ENCODE measurements at places on chromosomes 6 and 20.
A peak's percentile ranks its signal among the peaks of the same experiment; 100 is the strongest.

DNA sequence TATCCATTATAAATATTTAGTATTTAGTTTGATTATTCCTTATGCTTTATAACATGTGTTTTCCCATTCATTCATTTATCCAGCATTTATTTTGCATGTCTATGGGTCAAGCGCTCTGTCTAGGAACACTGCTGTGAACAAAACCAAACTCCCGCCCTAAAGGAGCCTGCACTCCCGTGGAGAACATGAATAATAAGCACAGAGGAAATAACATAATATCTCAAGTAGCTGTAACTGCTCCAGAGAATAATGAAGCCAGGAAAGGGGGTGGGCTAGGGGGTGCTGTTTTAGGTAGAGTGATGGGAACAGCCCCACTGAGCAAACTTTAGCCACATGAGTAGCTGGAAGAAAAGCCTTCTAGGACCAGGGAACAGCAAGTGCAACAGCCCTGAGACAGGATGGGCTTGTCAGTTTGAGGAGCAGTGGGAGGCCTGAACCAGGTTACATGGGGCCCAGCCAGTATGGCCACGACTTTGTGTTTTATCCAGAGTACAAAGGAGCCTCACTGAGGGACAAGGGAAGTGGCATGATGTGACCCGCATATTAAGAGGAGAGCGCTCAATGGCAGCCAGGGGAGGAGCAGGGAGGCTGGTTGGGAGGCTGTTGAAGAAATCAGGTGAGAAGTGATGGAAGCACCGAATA is 24.4 kb upstream of the PRND start:
- no peak for DNase-seq

DNA sequence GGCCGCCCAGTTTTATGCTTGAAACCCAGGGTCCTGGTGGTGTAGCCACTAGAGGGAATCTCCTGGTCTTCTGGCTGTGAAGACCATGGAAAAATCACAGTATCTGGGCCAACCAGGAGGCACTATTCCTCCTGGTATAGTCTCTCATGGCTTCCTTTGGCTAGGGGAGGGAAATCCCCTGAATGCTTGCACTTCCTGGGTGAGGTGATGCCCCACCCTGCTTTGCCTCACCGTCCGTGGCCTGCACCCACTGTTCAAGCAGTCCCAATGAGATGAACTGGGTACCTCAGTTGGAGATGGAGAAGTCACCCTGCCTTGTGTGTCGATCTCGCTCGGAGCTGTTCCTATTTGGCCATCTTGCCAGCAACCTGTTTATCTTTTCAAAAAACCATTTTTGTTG is 10.1 kb upstream of the ZNF337 start:
- no peak for DNase-seq

DNA sequence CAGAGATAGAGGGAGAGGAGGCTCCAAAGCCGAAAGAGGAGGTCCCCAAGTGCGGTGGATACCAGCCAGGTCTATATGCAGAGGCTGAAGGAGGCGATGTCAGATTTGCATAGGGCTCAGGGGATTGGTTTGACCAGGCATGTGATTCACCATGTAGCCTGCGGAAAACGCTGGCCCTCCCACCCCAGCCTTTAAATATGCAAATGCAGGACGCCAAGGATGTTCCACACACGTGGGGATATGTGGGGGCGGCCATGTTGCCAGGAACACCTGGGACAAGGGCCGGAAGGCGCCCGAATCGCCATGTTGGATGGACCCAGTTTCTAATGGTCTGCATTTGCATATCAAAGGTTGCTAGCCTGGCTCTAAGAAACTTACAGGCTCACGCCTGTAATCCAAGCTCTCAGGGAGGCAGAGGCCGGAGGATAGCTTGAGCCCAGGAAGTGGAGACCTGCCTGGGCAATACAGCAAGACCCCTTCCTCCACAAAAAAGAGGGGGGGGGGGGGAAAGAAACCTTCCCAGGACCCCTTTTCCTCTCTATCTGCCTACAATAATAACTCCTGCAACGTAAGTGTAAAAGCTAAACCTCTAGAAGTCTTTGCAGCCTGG is 110.5 kb downstream of the TULP4 start:
- no peak for DNase-seq

- no peak for DNase-seq
These were observed 231.4 kb downstream of the CDH4 start for GRCh38 chr20:61483336-61484067.

GRCh38 chr6:46491628-46492547 is 639 bp upstream of the RCAN2 start:
- DNase-seq: no peak

DNA sequence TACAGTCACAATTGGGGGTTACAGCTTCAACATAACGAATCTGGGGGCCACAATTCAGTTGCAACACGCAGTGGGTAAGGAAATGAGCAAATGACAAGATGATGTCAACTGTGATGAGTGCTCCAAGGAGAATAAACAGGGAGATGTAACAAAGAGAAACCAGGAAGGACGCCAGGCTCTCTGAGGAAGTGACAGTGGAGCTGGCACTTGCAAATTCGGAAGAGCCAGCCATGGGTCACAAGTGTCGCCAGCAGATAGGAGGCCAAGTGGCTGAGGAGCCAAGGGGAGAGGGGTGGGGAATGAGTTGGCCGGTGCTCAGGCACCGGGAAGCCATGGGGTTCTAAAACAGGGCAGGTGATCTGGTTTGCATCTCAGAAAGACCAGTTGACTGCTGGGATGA is 136.4 kb downstream of the EYA2 start:
- no peak for DNase-seq

- no peak for DNase-seq
These were observed 71.2 kb downstream of the ABHD12 start for GRCh38 chr20:25319241-25320034.

- no peak for DNase-seq
These were observed 29.8 kb downstream of the SYCP2 start for GRCh38 chr20:59903621-59904020.

DNA sequence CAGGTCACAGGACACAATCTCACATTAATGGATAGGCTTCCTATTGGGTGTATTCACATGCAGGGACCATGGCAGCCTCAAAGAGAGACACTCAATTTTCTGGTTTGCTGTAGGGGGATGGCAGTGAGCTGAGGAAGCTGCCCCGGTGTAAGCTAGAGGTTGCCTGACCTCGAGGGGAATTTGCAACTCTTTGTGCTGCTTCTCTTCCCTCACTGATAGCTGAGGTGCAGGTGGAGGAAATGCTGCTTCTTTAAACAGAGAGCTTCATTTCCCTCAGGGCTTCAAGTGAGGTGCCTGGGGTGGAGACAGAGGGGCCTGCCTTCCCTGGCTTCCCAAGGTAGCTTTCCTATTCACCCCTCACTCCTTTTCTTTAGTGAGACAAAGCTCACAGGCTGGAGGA is 151.9 kb downstream of the CD83 start:
- no peak for DNase-seq

- no peak for DNase-seq
These were observed 29.5 kb downstream of the CDYL start for GRCh38 chr6:4805553-4806336.

- no peak for DNase-seq
These were observed 16.5 kb upstream of the LIN28B start for GRCh38 chr6:104940238-104940892.

DNA sequence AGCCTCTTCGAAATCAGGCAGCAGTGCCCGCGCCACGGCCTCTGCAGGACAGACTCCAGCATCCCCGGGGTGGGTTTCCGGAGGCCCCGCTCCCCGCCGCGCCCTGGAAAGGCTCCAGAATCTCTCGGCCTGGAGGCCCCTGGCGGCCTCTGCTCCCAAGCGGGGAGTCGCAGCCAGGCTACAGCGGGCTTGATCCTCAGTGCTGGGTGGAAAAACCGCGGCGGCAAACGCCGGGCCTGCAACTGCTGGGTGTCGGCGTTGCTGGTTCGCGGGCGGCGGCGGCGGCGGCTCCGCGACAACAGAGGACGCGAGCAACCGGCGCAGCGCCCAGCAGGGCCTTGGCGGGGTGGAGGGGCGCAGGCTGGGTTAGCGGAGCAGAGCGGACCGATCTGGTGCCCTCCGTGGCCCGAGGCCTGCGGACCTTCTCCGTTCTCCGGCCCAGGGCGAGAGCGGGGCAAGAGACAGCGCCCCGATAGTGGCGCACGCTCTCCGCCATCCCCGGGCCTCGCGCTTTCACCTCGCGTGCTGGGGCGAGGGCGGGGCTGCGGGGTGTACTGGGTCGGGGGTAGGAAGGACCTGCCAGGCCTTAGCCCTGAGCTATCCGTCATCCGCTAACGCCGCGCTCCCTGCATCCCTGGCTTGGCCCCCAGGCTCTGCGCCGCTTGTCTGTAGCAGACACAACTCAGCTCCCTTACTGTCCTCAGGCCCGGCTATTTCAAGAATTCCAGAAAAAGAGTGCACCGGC is 3.4 kb upstream of the ZNF292 start:
- no peak for DNase-seq

DNA sequence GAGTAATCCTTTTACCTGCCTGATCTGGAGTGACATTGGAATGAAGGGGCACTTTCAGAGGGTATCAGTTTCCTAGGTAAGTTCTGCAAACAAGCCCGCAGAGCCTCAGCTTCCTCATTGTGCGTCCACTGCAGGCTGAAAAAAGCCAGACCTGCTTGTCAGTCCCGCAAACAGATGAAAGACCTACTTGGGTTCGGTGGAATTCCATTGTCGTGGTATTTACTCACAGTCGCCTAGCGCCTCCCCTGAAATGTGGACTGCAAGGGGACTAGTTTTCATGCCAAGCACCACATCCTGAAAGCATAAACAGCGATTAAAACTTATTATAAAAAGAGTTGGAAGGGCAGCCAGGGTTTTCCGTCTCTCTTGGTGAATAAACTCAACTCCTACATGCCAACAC is 121.5 kb downstream of the PAX1 start:
- peak; percentile 22 for DNase-seq

GRCh38 chr6:161094955-161095354 is 103.4 kb downstream of the MAP3K4 start:
- DNase-seq: no peak

All from NT2/D1 (cell line).